ENCODE measurements at places on chromosomes 12 and 14.

DNA sequence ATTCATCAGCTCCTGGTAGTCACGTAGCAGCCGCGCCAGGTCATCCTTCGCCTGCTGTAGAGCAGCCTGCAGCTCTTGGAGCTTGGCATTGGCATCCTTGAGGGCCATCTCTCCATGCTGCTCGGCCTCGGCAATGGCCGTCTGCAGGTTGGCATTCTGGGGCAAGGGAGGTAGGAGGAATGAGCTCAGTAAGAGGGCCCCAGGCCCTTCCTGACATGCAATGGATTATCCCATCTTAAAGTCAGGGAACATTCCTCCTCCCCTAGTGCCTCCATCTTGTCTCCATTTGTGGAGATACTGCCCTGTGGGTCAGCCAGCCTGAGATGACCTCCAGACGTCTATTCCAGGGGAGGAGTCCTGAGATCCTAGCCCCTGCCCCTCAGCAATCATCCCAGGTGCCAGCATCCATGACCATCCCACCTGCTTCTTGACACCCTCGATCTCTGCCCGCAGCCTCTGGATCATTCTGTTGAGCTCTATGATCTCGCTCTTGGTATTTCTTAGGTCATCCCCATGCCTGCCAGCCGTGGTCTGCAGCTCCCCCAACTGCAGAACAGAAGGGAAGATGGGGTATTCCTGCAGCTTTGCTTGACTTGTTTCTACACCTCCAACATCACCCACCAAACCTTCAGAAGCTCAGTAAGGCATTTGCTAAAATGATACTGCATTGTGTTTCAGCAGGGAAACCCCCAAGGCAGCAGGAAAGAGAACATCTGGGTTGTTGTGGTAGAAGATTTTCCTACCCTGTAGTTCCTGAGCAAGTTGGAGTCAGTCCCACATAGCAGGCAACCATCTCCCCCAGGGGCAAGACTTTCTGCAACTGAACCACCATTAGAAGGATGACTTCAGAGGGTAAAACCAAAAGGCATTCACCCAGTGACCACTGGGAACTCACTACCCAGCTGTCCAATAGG lies 4.4 kb downstream of the KRT3 start:
- no peak overlapping the region for H3K27ac ChIP-seq
- H3K4me3 ChIP-seq: no peak overlapping the region
- H3K4me1 ChIP-seq: no peaks in the 10 kb centered on the region
- H3K27me3 ChIP-seq: no peaks in the 10 kb centered on the region
- no peak for DNase-seq

DNA sequence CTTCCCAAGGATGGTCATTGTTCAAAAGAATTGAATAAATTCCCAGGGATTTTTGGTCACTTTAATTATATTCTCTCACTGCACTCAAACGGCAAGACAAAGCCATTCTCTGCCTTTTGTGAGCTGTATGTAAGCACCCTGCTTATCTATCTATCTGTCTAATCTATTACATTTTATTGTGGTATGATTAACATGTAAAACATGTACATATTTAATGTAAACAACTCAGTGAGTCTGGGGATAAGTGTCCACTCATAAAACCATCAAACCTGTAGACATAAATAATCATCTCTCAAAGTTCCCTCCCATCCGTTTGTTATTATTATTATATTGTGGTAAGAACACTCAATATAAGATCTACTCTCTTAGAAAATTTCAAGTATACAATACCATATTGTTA lies 167.1 kb downstream of the CAND1 start:
- H3K27ac ChIP-seq: no peak overlapping the region
- H3K4me3 ChIP-seq: no peak overlapping the region
- H3K4me1 ChIP-seq: peaks cover 10% of the 10 kb centered on the region
- H3K36me3 ChIP-seq: no peaks in the 10 kb centered on the region
- H3K27me3 ChIP-seq: no peaks in the 10 kb centered on the region
- no peak for DNase-seq

GRCh38 chr14:64203366-64204006 lies 90.7 kb downstream of the ESR2 start:
- H3K4me3 ChIP-seq: no peak overlapping the region
- H3K4me1 ChIP-seq: peaks cover 8% of the 10 kb centered on the region

GRCh38 chr14:105013150-105013785 lies 7.6 kb downstream of the CDCA4 start:
- H3K27ac ChIP-seq: no peak overlapping the region
- H3K36me3 ChIP-seq: peaks cover 36% of the 10 kb centered on the region
- no peaks in the 10 kb centered on the region for H3K27me3 ChIP-seq

Data from esophagus muscularis mucosa (tissue), 4 donors.